ENCODE measurements at places on chromosomes 5 and 9.

DNA sequence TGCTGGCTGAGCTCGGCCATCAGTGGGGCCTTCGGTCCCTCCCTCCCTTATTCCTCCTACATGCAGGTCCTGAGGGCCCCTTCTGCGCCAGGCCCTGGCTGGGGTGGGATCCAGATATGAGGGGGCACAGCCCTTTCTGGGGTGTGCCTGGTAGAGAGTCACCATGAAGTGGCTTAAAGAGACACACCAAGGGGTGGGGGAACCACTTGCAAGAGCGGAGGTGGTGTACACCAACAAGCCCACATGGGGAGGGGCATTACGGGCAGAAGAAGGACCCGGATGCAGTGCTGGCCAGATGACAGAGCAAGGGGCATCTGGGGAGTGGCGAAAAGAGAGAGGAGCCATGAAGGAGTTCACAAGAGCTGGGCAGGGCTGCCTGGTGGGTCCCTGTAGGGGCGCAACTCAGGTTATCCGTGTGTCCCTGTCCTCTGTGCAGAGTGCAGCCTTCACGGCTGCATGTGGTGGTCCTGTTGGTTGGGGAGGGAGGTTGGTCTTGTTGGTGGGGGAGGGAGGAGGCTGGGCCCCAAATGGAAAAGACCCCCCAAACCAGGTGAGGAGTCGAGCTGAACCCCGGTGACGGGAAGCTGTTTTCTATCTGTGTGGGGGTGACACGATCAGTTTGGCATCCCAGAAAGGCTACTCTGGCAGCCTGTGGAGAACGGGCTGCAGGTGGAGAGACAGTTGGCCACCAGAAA lies 158.1 kb downstream of the DAB2IP start:
- no peak for DNase-seq

DNA sequence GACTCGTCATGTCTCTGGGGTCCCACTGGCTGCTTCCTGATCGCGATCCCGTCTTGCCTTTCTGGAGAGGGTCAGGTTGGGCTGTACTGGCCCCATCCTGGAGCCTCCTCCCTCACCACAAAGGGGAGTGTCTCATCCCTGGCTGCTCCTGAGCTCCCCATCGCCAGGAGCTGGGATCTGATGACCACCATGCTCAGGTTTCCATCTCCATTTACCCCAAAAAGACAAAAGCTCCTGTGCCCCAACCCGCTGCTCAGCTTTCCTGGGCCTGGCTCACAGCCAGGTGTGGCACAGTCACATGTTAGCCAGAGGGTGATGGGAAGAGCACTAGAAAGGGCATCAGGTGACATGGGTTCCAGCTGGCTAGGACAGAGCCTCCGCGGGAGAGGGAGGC lies 47.3 kb upstream of the CDKN2AIPNL start:
- no peak for DNase-seq

- no peak for DNase-seq
These were observed 28.1 kb downstream of the DYNC2I2 start for GRCh38 chr9:128628471-128629048.

DNA sequence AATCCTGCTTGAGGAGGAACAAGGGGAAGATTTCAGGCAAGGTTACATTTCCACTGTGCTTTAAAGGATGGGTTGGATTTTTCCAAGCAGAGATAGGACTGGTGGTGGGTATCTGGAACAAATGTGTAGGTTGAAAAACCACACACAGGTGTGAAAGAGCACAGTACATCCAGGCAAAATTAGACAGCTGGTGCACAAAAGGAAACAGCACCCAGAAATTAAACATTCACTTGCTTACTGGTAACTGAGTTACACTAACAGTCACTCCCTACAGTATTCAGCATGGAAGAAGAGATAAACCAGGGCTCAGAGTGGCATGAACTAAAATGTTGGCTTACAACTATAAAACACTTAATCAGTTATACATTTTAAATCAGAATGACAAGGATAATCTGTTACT lies 81.5 kb upstream of the RASEF start:
- no peak for DNase-seq

GRCh38 chr9:91100878-91101450 lies 260.8 kb downstream of the AUH start:
- DNase-seq = peak; percentile 95

DNA sequence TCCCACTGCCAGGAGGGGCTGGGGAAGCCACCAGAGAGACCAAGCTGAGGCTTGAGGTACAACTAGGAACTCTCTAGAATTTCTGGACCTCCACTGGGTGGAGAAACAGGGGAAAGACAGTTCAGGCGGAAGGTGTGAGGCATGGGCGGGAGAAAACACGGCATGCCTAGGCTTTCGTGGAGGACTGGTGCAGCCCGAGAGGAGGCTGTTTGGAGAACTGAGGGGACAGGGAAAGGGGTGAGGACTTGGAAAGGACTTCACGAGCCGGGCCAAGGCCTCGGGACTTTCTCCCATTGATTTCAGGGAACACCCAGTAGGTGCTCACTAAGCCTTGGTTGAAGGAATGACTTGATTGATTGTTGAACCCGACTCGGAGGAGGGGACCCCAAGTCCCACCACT lies 9.5 kb upstream of the ADGRD2 start:
- DNase-seq = no peak

GRCh38 chr5:102529031-102529430 lies 30.2 kb upstream of the SLCO6A1 start:
- DNase-seq = no peak

DNA sequence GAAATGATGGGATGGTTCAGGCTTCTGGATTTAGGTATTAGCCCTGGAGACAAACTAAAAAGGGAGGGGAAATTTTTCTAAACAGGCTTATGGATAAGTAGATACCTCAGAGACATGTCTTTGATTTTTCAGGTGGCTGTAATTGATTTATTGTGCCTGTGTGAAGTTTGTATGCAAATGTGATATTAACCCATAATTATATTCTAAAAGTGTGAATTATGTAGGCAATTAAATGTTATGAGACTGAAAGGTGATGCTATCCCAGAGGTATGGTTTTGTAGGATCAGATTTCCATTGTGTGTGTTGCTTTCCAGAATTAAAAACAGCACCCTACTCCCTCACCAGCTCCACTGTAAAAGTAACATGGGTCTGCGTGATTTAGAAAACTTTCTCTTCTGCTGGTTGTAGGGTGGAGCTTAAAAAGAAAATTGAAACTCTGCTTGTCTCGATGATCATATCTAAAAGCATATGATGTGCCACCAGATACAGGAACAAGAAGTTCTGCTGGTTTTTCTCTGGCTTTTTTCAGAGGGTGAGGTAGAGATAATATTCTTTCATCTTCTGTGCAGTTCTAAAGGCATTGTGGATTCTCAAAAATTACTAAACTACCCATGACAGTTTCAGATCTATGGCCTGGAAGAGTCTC lies 71.8 kb upstream of the TAF11L2 start:
- DNase-seq = no peak

GRCh38 chr5:140039561-140039960 lies 3.5 kb downstream of the NRG2 start:
- DNase-seq = no peak

DNA sequence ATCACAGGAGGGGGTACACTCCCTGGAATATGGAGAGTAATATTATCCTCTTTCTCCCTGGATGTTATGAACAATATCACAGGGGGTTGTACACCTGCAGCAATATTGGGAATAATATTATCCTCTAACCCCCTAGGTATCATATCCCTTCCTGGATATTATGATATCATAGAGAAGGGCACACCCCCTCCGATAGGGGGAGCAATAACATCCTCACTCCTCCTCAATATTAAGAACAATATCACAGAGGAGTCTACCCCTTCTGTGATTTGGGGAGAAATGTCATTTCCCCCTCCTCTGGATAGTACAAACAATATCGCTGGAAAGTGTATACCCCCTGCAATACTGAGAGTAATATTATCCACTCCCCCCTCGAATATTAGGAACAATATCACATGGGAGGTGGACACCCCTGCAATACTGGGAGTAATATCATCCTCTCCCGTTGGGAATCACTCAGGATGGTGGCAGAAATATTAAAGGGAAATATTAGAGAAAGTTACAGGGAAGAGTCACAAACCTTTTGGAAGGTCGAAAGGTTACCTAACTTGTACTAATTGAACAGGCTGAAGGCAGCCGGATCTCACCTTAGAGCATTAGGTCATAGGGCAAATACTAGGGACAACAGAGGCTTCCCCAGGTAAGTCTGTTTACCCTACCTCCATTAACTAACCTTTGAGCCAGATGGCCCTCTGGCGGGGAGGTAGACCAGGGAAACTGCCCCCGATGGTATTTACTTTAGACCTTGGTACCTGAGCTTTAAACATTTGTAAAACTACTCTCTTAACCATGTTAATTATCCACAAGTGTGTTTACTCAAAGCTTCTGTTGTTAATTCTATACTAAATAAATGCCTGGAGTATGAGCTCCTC lies 57.5 kb upstream of the FREM1 start:
- no peak for DNase-seq

DNA sequence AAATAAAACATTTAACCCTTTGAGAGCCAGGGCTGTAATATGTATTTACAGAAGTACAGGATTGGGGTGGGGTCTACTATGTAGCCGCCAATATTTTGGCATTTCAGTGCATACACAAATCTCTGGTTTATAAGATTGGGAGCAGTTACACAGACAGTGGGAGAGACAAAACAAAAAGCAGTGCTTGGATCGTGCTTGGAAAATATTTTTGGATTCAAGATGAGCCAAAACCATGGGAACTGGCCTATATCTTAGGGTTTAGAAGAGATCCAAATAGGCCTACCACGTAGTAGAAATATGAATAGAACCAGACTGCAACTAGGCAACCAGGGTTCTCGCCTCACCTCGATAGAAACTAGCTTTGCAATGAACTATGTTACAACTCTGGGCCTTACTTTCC lies 169.6 kb downstream of the SLC12A2 start:
- no peak for DNase-seq

- DNase-seq = no peak
These were observed 428.1 kb downstream of the EFNA5 start for GRCh38 chr5:107242411-107243219.

DNA sequence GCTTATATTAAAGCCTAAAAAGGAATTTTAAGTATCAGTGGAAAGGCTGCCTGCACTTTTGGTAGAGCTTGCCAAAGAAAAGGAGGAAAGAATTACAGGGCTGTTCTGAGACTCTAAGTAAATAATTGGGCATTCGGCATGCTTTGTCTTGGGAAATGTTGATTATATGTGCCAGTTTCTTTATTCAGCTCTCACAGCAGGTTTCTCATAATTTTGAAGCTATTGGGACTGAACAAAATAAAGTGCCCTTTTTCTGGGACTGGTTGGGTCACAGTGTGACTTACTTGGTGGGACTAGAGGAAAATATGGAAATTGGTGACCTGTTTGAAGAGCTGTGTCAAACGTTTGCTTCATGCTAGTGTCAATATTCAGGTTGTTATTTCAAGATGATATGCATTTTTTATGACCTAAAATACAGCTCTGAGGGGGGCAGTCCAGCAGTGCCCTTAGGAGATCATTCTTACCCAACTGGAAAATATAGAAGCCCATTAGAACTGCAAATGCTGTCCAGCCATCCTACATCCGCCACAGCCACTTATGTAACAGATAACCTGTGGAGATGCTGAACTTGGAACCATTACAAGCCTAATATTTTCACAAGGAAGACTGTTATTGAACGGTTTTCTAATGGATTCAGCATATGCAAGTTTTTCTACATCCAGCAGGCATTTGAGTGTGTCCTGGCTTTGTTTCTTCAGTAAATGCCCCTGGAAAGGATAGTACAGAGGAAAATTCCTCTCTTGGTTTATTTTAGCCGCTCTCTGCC lies 122.4 kb downstream of the SNCAIP start:
- DNase-seq = peak; percentile 69

DNA sequence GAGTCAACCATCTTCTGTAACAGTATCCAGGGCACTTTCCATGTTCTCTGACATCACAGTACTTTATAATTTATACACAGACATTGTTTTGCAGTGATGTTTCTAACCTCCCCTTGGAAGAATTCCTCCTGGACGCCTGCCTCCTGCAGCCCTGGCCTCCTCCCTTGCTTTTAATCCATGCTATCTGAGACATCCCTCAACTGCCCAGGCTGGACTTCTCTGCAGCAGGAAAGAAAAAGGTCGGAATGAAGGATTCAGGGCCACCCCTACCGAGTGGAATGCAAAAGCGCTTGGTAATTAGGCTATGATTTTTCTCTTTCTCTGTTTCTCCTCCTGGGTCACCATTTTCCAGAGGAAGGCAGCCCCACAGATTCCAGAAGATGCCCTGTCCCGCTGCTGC lies 47.0 kb upstream of the SHC3 start:
- DNase-seq = no peak

DNA sequence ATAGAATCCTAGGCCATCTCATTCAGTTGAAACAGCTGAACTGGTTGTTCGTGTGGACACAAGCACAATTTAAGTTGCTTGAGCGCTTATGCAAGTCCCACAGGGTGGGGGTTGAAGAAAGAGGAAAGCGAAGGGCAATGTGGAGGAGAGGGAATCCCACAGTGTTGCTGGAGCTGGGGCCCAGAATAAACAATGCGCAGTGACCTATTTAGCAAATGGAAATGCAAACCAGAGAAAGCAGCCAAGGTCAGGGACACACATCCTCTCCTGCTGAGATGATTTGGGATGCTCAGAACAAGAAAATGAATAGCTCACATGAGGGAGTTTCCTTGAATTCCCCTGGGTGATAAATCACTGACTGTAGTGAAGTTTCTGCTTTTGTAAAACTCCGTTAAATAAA lies 838.3 kb downstream of the TLE4 start:
- peak; percentile 99 for DNase-seq

DNA sequence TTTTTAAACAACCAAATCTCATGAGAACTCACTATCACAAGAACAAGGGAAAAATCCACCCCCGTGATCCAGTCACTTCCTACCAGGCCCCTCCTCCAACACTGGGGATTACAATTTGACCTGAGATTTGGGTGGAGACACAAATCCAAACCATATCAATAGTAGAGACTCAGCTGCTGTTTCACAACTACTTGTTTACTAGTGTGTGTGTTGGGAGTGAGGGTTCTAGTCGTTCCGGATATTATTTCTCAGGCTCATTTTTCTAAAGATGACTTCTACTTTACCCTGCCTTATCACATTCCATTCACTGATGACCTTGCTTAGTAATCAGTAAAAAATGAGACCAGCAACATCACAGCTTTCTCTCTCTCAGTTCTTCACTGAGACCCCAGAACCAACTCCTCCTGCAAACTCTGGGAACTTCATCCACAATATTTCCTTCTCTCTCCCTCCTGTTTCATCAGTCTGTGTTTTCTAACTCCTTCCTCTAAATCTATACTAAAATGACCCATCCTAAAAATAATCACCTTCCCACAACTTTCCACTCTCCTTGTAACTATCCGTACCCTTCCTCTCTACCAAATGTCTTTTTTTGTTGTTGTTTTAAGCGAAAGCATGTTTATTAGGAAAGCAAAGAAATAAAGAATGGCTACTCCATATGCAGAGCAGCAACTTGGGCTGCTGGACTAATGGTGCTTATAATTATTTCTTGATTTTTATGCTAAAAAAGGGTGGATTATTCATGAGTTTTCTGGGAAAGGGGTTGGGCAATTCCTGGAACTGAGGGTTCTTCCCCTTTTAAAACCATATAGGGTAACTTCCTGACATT lies 121.5 kb upstream of the SPRY4 start:
- DNase-seq = no peak

- no peak for DNase-seq
These were observed 860 bp upstream of the MARCHF6 start for GRCh38 chr5:10352430-10353240.

- DNase-seq = no peak
These were observed 95.2 kb downstream of the APTX start for GRCh38 chr9:32906213-32906612.

All from brain pericyte (primary cell).